ENCODE measurements at places on chromosomes 3 and 15.

DNA sequence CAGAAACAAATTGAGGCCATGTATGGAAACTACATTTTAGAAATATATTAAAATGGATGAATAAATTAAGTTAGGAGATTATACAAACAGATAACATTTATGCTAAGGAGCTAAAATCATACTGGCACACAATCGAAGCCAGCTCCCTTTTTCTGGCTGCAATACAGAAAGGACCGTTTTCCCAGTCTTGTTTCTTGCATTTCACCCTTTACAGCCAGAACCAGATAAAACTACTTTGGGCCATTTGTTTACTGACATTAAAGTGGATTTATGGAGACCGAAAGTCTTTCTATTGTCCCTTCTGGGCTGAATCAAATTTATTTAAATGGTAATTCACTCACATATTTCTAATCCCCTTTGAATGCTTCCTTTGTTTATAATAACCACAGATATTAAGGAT lies 50.1 kb upstream of the CNTN3 start:
- DNase-seq: no peak

- DNase-seq: no peak
Observed at GRCh38 chr3:100263583-100263982, 2.8 kb downstream of the TBC1D23 start.

GRCh38 chr15:45918839-45919238 lies 284.0 kb downstream of the SQOR start:
- DNase-seq: no peak

DNA sequence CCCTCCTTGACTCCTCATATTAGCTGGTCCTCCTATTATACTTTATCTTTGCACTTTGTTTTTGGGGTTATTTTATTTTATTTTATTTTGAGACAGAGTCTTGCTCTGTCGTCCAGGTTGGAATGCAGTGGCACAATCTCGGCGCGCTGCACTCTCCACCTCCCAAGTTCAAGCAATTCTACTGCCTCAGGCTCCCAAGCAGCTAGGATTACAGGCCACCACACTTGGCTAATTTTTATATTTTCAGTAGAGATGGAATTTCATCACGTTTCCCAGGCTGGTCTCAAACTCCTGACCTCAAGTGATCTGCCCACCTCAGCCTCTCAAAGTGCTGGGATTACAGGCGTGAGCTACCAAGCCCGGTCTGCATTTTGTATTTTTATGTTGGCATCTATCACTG lies 126.7 kb downstream of the FOXB1 start:
- no peak for DNase-seq

- no peak for DNase-seq
Observed at GRCh38 chr15:69629631-69630161, 177.1 kb downstream of the RPLP1 start.

- no peak for DNase-seq
Observed at GRCh38 chr3:77319711-77320110, 279.8 kb downstream of the ROBO2 start.

- DNase-seq: no peak
Observed at GRCh38 chr3:30227571-30228301, 378.7 kb upstream of the TGFBR2 start.

DNA sequence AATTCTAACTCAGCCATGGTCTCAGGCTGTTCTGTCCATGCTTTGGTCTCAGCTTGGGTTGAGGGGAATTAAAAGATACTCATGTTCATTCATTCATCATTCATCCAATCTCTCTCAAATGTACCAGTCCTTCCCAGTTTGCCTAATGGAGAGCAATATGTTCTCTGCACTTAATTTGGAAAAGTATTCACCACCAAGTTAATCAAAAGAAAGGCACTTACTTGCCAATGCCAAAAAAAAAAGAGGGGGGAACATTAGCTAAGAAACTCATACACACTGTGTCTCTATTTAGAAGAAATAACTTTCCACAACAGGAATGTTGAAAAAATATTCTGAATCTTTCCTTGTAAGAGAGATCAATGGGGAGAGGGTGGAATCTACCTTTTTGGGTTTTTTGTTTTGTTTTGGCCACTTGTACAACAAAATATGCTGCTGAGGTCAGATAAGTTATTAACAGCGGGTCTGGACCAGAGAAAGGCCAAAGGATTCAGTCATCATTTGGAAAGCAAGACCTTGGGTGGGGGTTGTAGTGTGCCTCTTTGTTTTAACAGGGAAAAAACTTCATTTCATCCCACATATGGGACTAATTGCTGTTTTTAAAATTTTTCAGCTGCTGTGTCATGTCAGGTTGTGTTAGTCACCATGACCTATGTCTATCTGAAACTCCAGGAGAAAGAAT lies 152.3 kb downstream of the FBN1 start:
- peak; percentile 42 for DNase-seq

DNA sequence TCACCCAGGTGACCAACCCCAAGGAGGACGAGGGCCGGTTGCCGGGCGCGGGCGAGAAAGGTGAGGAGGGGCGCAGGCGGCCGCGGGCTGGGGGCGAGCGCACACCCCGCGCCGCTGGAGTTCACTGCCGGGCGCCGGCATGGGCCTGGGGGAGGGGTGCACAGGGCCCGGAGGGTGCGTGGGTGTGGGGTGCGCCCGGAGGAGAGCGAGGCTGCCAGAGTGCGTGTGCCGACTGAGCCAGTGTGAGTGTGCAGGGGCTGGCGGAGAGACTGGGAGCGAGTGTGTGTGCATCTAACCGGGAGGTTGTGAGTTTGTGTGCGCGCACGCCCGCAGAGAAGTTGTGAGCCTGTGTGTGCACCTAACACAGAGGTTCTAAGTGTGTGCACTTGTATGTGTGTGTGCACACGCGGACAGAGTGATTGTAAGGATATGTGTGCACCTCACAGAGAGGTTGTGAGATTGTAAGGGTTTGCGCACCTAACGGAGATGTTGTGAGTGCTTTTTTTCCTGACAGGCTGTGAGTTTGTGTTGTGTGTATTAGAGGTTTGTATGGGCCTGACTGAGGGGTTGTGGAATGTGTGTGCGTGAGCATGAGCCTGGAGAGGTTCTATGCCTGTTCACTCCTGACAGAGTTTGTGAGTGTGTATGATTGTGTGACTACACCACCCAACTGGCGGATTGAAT lies 681 bp downstream of the CTDSPL start:
- DNase-seq: peak; percentile 55

All from uterus (tissue), 4 donors.